ENCODE measurements at places on chromosomes 5 and 9.

GRCh38 chr5:156942064-156942463 lies 21.0 kb downstream of the TIMD4 start:
- DNase-seq = no peak

DNA sequence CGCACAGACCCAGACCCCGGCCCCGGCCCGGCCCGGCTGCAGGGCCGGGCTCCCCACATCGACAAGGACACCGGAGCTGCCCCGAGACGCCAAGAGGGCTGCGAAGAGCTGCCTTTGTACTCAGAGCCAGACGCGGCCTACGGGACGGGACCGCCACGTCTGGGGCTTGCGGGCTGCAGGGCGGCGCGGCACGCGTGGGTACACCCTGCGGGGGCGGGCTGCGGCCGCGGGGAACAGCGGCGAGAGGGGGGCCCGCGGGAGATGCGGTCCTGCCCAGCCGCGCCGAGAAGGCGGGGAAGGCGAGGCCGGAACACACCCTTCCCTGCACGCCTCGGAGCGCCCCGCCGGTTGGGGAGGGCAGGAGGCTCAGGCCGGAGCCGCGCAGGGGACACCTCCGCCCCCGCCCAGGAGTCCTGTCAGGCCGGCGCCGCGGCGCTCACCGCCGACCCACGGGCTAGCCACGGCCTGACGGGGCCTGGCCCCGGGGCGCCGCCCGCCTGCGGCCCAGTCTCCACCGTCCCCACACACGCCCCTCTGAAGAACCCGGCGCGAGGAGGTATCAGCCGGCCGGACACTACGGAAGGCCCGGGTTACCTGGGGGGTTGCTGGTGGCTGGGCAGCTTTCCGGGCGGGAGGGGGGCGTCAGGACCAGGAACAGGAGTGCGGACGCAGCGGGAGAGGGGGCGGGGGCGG lies 478 bp downstream of the RAB14 start:
- DNase-seq = peak; percentile 22

DNA sequence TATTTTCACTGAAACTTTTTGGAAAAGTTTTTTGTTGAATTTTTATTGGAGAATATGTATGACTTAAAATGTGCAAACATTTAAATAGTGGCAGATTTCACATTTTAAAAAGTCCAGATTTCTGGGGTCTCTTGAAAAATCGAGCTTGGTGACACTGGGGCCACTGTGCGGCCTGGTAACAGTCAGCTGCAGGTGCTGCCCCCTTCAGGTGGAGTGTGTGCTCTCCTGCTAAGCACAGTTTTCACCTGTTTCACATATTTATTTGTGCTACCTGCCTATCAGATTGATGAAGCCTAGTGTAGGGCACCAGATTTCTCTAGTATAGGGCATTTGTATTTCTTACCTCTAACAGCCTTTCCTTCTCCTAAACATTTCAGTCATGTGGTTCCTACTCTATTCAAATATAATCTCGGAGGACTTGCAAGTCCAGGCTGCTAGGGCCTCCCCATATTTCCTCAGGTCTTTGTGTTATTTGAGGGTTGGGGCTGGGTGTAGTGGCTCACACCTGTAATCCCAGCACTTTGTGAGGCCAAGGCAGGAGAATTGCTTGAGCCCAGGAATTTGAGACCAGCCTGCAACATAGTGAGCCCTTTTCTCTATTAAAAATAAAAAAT lies 95.8 kb upstream of the KLF9 start:
- peak; percentile 28 for DNase-seq

DNA sequence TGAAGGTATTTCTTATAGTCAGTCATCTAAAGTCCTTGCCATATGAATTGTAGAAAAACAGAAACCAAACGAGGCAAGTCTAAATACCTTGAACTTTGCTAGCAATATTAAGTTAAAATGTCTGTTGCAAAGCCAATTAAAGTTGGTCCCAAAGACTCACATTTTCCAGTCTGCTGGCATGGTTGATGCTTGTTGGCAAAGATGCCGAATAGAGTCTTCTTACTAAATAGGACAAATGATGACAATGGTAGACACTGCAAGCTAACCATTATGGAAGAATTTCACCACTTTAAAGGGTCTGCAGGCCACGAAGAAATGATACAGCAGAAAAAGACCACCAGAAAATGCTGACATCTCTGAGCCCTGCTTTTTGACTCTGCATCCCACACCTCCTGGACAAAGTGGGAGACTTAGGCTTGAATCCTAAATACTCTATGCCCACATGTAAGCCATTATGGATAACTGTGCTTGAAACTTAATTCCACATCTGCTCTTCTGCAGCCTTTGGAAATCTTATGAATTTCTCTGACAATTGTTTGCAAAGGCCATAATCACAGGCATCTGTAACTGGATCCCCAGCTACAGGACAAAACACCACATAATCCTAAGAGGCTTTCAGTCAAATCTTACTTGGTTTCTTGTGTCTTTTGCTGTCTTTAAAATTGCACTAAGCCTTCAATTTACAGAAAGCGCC lies 61.3 kb downstream of the LHFPL2 start:
- DNase-seq = no peak

DNA sequence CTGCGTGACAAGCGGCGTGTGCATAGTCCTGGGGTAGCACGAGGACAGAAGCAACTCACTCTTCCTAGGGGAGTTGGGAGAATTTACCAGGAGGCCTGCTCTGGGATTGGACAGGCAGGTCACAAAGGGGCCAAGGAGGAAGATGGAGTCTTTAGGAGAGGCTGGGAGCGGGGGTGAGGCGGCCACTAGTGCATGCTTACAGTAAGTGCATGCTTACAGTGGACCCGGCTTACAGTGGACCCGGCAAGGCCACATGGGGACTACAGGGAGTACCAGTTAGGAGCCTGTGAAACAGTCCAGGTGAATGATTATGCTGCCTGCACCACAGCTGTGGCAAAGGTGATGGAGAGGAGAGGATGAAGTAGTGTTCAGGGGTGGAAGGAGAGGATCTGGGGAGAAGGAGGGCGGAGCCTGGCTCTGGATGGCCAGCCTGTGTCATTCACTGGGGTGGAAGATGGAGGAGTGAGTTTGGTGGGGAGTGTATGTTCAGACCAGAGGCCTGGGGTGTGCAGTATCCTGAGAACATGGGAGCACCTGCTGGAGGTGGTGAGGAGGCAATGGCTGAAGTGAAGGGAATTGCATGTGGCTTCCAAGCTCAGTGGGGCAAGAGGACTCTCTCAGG lies 78.7 kb downstream of the CRB2 start:
- no peak for DNase-seq

GRCh38 chr5:135578685-135579341 lies at the start of gene CXCL14:
Gene CXCL14, minus strand, starts transcription at chr5:135578991. Its CDS starts 213 bp downstream, at chr5:135578778.
- DNase-seq = no peak

DNA sequence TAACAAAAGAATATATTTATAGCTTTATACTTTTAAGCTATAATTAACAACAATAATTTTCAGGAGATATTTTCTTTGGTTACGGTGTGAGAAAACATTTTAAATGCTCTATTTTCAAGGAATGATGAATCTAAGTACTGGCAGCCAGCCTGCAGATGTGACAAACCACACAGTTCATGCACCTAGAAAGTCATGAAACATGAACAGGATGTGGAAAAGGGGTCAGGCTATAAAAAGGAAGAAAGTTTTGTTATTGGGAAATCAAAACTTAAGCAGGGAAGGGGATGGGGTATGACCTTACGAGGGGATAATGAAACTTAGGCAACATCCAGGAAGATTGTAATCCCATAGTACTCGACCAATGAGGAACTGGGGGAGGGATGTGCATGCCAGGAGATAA lies 508.7 kb upstream of the GRAMD2B start:
- no peak for DNase-seq

- DNase-seq = no peak
Measured at GRCh38 chr5:142403583-142403982, 78.8 kb upstream of the SPRY4 start.

DNA sequence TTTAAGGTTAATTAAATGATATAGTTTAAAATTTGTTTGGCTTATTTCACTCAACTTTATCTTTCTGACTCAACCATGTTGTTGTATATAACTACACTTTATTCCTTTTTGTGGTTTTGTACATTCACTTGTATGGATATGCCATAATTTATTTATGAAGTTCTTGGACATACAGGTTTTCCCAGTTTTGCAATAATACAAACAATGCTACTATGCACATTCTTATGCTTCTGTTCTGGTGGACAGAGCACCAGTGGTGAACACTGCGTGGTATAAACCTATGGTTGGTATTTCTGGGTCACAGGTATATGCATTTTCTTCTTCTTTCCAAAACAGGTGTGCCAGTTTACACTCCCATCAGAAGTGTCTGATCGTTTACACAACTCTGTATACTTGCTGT lies 35.7 kb upstream of the TRIM14 start:
- no peak for DNase-seq

- no peak for DNase-seq
Measured at GRCh38 chr5:103645816-103646215, 83.2 kb upstream of the NUDT12 start.

DNA sequence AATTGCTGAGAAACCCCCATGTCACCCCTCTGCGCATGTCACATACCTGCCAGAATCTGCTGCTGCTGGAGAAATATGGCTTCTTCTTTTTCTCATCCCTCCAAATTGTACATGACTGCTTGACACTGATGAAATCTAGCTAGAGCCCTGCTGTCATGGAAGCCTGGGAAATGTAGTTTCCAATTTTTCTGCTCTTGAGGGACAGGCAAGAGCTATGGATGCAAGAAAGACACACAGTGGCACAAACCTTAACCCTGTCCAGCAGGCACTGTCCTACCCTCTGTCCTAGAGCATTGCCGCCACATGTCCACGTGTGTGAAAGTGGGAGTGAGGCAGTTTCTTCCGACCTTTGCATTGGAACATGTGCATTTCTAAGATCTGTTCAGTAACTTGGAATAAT lies 255.5 kb upstream of the SEMA6A start:
- no peak for DNase-seq

Data from stimulated activated CD4-positive, alpha-beta T cell treated with anti-CD3 and anti-CD28 coated beads, Interleukin-1b, Interleukin-23, amount 100 ng/mL, for 24 hours (primary cell).